ENCODE measurements at places on chromosomes 4 and X. TPM values are rescaled to one million over a fixed set of nuclear protein-coding genes. Genes with fewer than 3 reads are reported as not detected.

IDUA gene
- total RNA-seq: 74.8 TPM

PAGE3 gene
- total RNA-seq: not detected

SORBS2 gene
- total RNA-seq: not detected

ASB9 gene
- 0.33 TPM for total RNA-seq

GRCh38 chr4:148094149-148094548 is 348.1 kb downstream of the NR3C2 start:
- no peak for DNase-seq
- peaks cover 6% of the 10 kb centered on the region for H3K36me3 ChIP-seq
- no peaks in the 10 kb centered on the region for H3K27me3 ChIP-seq
- peaks cover 45% of the 10 kb centered on the region for H3K4me1 ChIP-seq
- H3K27ac ChIP-seq: no peak overlapping the region
- no peak overlapping the region for H3K4me3 ChIP-seq

DNA sequence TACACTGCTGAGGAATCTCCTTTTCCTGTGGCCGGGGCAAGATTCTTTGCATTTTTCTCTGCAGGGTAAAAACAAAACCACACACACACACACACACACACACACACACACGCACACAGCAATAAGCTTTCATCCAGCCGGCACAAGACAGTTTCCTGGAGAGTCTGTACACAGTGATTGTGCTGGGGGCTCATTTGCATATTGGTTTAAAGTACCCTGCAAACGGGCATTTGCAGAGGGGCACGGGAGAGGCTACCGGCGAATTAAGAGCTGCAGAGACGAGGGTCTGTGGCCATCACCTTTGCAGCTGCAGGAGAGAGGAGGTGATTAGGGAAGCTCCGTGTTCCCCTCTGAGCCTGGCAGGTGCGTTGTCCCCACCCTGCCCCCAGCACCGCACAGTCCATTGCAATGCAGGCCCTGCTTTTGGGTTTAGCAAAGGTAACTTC is 219.9 kb downstream of the SHOX start:
- peak overlapping the region; percentile 81 for H3K27ac ChIP-seq
- H3K36me3 ChIP-seq: no peaks in the 10 kb centered on the region
- peak overlapping the region; percentile 76 for H3K4me3 ChIP-seq
- H3K4me1 ChIP-seq: peaks cover 20% of the 10 kb centered on the region

GRCh38 chrX:10327651-10328050 is 170.9 kb downstream of the CLCN4 start:
- no peak for DNase-seq
- no peak overlapping the region for H3K27ac ChIP-seq
- no peak overlapping the region for H3K4me3 ChIP-seq
- H3K4me1 ChIP-seq: no peaks in the 10 kb centered on the region

GRCh38 chr4:43732829-43733426 is 715.7 kb downstream of the KCTD8 start:
- H3K4me1 ChIP-seq: no peaks in the 10 kb centered on the region
- no peak overlapping the region for H3K4me3 ChIP-seq
- no peaks in the 10 kb centered on the region for H3K36me3 ChIP-seq
- no peak overlapping the region for H3K27ac ChIP-seq

GRCh38 chrX:11399489-11400094 is 106.4 kb downstream of the AMELX start:
- H3K4me1 ChIP-seq: no peaks in the 10 kb centered on the region
- no peak overlapping the region for H3K27ac ChIP-seq
- H3K4me3 ChIP-seq: no peak overlapping the region
- H3K36me3 ChIP-seq: no peaks in the 10 kb centered on the region

- no peak for DNase-seq
- peaks cover 4% of the 10 kb centered on the region for H3K27me3 ChIP-seq
- no peaks in the 10 kb centered on the region for H3K36me3 ChIP-seq
- H3K4me1 ChIP-seq: no peaks in the 10 kb centered on the region
These were observed 178.7 kb downstream of the FRAS1 start for GRCh38 chr4:78235800-78236199.

DNA sequence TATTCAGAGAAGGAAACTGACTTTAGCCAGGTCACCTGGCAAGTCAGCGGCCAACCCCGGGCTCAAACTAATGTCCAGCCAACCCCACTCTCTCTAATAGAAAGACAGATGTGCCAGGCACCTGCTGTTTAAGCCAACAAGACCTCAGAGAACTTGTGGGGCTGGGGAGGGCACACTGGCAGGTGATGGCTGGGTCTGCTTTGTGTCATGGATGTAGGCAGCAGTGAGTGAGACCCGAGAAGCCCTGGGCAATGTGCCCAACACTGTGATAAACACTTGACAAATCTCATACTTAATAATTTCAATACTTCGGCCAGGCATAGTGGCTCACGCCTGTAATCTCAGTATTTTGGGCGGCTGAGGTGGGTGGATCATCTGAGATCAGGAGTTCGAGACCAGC is 9.0 kb upstream of the CD99L2 start:
- no peaks in the 10 kb centered on the region for H3K36me3 ChIP-seq
- H3K27me3 ChIP-seq: no peaks in the 10 kb centered on the region
- no peak overlapping the region for H3K4me3 ChIP-seq
- DNase-seq: no peak

DNA sequence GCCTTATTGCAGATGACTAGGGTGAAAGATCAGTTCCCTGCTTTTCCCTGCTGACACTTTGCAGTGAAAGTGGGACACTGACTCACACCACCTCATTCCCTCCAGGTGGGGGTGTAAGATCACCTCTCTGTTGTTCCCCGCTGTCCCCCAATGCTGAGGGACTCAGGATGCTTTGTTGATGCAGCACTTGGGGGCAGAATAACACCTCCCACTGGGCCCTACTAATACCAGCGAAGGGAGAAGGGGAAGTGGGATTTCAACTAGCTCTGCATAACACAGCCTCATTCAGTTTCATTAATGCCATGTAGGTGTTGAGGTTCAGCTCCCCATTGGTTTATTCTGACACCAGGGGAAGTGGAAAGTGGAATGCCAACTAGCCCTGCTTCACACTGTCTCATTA is 43.6 kb upstream of the IL1RAPL2 start:
- no peak for DNase-seq
- H3K36me3 ChIP-seq: peaks cover 8% of the 10 kb centered on the region
- no peak overlapping the region for H3K27ac ChIP-seq
- H3K4me3 ChIP-seq: no peak overlapping the region
- H3K4me1 ChIP-seq: no peaks in the 10 kb centered on the region
- peaks cover 15% of the 10 kb centered on the region for H3K27me3 ChIP-seq

DNA sequence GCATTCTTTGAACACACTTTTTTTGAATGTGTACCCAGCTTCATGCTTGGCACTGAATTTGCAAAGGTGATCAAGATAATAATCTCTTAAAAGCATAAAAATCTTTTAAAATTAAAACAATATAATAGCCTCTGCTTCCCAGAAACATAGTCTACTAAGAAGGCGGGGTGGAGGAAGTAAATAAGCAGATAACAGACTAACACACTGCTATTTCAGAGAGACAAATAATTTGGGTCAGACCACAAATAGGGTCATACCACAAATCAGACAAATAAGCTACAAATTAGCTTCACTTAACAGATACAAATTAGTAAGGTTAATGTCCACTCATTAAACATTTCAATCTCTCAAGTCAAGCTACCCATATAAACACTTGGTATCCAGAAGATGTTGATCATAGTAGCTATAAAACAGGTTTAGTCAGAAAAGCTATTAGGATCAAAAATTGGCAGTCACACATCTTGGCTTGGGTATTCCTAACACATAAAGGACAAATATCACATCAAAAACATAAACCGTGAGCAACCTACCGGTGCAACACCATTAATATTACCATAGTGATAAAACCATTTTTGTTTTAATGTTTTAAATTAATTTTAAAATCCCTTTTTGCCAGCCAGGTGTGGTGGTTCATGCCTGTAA is 47.3 kb downstream of the PPP3CA start:
- no peak overlapping the region for H3K27ac ChIP-seq
- H3K4me3 ChIP-seq: no peak overlapping the region
- peaks cover 3% of the 10 kb centered on the region for H3K4me1 ChIP-seq
- H3K36me3 ChIP-seq: no peaks in the 10 kb centered on the region
